Peyer's patch (tissue), 4 donors: ENCODE measurements at places on chromosomes 7 and 10. TPM values are rescaled to one million over a fixed set of nuclear protein-coding genes. Genes with fewer than 3 reads are reported as not detected.

GRCh38 chr7:124996778-124997177, 67.2 kb upstream of the POT1 start:
- no peak overlapping the region for H3K27ac ChIP-seq
- no peaks in the 10 kb centered on the region for H3K36me3 ChIP-seq
- no peak for DNase-seq
- H3K4me1 ChIP-seq = no peaks in the 10 kb centered on the region
- H3K27me3 ChIP-seq = no peaks in the 10 kb centered on the region

Gene CYP26C1
- total RNA-seq = not detected

Gene DOCK4
- 14.5 TPM for total RNA-seq

DNA sequence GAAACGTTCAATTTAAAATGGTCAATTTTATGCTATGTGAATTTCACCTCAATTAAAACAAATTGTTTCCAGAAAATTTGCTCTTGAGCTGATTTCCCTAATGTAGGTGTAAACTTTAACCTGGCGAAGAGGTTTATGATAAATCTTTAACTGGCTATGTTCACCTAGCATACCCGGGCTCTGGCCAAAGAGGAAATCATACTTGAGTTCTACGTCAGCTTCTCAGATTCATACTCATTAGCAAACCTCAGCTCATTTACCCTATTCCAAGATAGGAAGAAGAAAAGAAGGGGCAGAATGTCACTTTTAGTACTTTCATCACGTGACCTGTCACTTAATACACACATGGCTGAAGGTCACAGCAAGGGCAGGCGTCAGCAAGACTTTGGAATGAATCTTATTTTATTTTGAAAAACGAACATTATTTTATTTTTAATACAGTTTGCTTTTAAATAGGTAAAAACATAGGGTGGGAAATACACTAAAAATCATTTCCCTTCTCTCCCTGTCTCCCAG, 97.0 kb downstream of the ABLIM1 start:
- no peak for DNase-seq
- H3K36me3 ChIP-seq = no peaks in the 10 kb centered on the region
- no peak overlapping the region for H3K4me3 ChIP-seq
- no peaks in the 10 kb centered on the region for H3K4me1 ChIP-seq
- no peaks in the 10 kb centered on the region for H3K27me3 ChIP-seq
- H3K27ac ChIP-seq = no peak overlapping the region

GRCh38 chr7:45569290-45569685, 4.9 kb upstream of the ADCY1 start:
- DNase-seq = no peak
- H3K4me3 ChIP-seq = no peak overlapping the region
- no peak overlapping the region for H3K27ac ChIP-seq

- H3K36me3 ChIP-seq = no peaks in the 10 kb centered on the region
- H3K27ac ChIP-seq = peak overlapping the region; percentile 68
- no peak overlapping the region for H3K4me3 ChIP-seq
- DNase-seq = no peak
- no peaks in the 10 kb centered on the region for H3K27me3 ChIP-seq
- H3K4me1 ChIP-seq = no peaks in the 10 kb centered on the region
These were observed 13.9 kb upstream of the FAM20C start for GRCh38 chr7:178444-178843.

Gene OPN1SW
- total RNA-seq = not detected

- H3K27me3 ChIP-seq = no peaks in the 10 kb centered on the region
- no peaks in the 10 kb centered on the region for H3K4me1 ChIP-seq
- no peaks in the 10 kb centered on the region for H3K36me3 ChIP-seq
- no peak overlapping the region for H3K27ac ChIP-seq
- DNase-seq = no peak
These were observed 655.0 kb upstream of the ADARB2 start for GRCh38 chr10:2392145-2392812.

Gene SPDYE16
- 1.7 TPM for total RNA-seq

Gene ZNF722
- not detected for total RNA-seq

- no peak overlapping the region for H3K27ac ChIP-seq
- H3K27me3 ChIP-seq = no peaks in the 10 kb centered on the region
- no peak for DNase-seq
- H3K36me3 ChIP-seq = no peaks in the 10 kb centered on the region
- no peak overlapping the region for H3K4me3 ChIP-seq
These were observed 107.3 kb downstream of the AHR start for GRCh38 chr7:17405786-17406185.

Gene OR2A7
- total RNA-seq = 34.3 TPM

Gene SPDYE2
- total RNA-seq = not detected

GRCh38 chr7:50645186-50645585, 80.0 kb upstream of the DDC start:
- no peaks in the 10 kb centered on the region for H3K27me3 ChIP-seq
- no peak overlapping the region for H3K4me3 ChIP-seq
- no peaks in the 10 kb centered on the region for H3K36me3 ChIP-seq
- no peak for DNase-seq
- H3K27ac ChIP-seq = no peak overlapping the region

Gene CNPY1
- not detected for total RNA-seq

DNA sequence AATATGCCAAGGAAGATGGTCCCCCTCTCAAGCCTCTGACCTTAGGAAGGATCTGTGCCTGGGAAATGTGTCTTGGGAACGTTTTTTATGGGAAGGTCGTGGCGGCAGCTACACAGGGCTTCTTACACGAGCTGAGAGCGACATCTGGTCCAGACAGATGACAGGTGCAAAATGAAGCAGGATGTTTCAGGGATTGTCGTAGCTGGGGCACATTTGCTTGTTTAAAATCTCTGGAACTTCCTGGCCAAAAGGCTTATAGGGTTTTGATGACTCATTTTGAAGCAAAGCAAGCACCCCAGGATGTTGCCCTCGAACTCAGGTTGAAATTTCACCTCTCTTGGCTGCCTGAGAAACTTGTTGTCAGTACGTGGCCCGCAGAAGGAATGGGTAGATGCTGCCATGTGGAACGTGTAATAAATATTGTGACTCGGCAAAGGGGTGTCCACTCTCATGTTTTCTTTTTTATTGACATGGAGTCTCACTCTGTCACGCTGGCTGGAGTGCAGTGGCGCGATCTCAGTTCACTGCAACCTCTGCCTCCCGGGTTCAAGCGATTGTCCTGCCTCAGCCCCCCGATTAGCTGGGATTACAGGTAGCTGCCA, 117.5 kb downstream of the CAMK1D start:
- DNase-seq = no peak
- no peaks in the 10 kb centered on the region for H3K36me3 ChIP-seq
- H3K4me1 ChIP-seq = no peaks in the 10 kb centered on the region
- H3K4me3 ChIP-seq = no peak overlapping the region

DNA sequence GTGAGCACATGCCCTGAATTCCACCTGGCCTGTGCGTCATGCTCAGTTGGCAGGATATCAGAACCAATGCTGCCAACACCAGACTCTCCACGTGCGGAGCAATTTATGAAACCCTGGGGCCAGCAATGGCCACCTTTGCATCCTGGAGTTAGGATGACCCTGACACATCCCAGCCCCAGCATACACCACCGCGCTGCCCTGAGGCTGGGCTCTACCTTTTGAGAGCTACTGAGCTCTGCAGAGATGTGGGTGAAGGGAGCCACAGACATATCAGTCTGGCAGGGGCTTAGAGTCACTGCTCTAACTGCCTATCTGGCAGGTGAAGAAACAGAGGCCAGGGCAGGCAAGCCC, 41.9 kb downstream of the SYPL1 start:
- H3K27ac ChIP-seq = peak overlapping the region; percentile 90
- H3K27me3 ChIP-seq = no peaks in the 10 kb centered on the region
- H3K4me1 ChIP-seq = peaks cover 17% of the 10 kb centered on the region
- no peak overlapping the region for H3K4me3 ChIP-seq
- H3K36me3 ChIP-seq = no peaks in the 10 kb centered on the region

- DNase-seq = peak; percentile 47
- no peaks in the 10 kb centered on the region for H3K27me3 ChIP-seq
- H3K36me3 ChIP-seq = no peaks in the 10 kb centered on the region
- no peaks in the 10 kb centered on the region for H3K4me1 ChIP-seq
- no peak overlapping the region for H3K4me3 ChIP-seq
These were observed 33.0 kb downstream of the ORC5 start for GRCh38 chr7:104174798-104175197.

DNA sequence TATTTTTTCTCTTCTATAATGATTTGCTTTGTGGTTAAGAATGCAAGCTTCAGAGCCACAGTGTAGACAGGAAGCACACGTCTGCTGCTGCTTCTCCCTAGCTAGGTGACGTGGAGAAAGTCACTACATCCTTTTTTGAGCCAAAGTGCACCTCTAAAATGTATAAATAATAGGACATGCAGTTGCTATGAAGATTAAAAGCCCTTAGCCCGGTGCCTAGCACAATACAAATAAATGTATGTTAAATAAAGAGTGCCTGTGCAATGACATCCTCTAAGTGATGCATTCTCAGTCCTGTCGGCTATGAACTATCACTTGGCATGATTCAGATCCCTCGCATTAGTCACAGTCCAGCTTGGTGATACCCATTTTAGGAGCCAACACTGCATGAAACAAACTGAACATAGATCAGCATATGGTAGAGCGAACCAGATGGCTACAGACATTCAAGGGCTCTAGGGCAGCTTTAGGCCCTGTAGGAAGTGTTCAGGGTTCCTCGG, 4.8 kb upstream of the TRDMT1 start:
- H3K4me3 ChIP-seq = no peak overlapping the region
- H3K27me3 ChIP-seq = no peaks in the 10 kb centered on the region
- no peaks in the 10 kb centered on the region for H3K4me1 ChIP-seq
- H3K36me3 ChIP-seq = no peaks in the 10 kb centered on the region
- no peak for DNase-seq

GRCh38 chr7:141360416-141360760, 190.8 kb upstream of the AGK start:
- no peaks in the 10 kb centered on the region for H3K36me3 ChIP-seq
- H3K4me1 ChIP-seq = no peaks in the 10 kb centered on the region
- no peak overlapping the region for H3K27ac ChIP-seq

- no peak overlapping the region for H3K27ac ChIP-seq
- peaks cover 7% of the 10 kb centered on the region for H3K4me1 ChIP-seq
- peak; percentile 87 for DNase-seq
- no peaks in the 10 kb centered on the region for H3K27me3 ChIP-seq
These were observed 31.4 kb upstream of the NPVF start for GRCh38 chr7:25259487-25260243.

- H3K4me3 ChIP-seq = no peak overlapping the region
- no peaks in the 10 kb centered on the region for H3K27me3 ChIP-seq
- DNase-seq = no peak
- no peak overlapping the region for H3K27ac ChIP-seq
These were observed 10.6 kb downstream of the OR2F1 start for GRCh38 chr7:143965280-143965679.

Gene CNNM2
- total RNA-seq = 18.1 TPM

Gene NPFFR1
- not detected for total RNA-seq

- no peaks in the 10 kb centered on the region for H3K36me3 ChIP-seq
- H3K4me1 ChIP-seq = no peaks in the 10 kb centered on the region
- H3K4me3 ChIP-seq = peak overlapping the region; percentile 90
- H3K27me3 ChIP-seq = no peaks in the 10 kb centered on the region
- DNase-seq = peak; percentile 87
These were observed 656 bp upstream of the CNNM2 start for GRCh38 chr10:102917314-102917961.

Gene ASB13
- total RNA-seq = 60.5 TPM

DNA sequence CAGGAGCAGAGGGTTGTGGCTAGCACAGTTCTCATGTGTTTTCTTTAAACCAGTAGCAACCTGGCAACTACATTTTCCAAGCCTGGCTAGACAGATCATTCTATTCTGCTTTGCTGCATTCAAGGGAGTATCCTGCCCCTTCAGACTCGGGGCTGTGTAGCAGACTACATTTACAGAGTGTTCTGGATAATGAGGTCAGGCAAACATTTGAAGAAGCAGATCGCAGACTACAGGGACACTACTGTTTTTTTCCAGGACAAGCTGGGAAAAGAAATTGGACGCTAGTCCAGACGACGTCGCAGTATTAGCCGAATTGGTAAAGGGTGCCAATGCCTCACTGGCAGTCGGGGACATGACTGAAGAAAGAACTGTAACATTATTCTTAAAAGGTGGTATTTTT, 61.0 kb upstream of the PAPSS2 start:
- H3K4me1 ChIP-seq = no peaks in the 10 kb centered on the region
- H3K4me3 ChIP-seq = no peak overlapping the region
- no peaks in the 10 kb centered on the region for H3K27me3 ChIP-seq
- no peak for DNase-seq
- no peak overlapping the region for H3K27ac ChIP-seq
- H3K36me3 ChIP-seq = no peaks in the 10 kb centered on the region

DNA sequence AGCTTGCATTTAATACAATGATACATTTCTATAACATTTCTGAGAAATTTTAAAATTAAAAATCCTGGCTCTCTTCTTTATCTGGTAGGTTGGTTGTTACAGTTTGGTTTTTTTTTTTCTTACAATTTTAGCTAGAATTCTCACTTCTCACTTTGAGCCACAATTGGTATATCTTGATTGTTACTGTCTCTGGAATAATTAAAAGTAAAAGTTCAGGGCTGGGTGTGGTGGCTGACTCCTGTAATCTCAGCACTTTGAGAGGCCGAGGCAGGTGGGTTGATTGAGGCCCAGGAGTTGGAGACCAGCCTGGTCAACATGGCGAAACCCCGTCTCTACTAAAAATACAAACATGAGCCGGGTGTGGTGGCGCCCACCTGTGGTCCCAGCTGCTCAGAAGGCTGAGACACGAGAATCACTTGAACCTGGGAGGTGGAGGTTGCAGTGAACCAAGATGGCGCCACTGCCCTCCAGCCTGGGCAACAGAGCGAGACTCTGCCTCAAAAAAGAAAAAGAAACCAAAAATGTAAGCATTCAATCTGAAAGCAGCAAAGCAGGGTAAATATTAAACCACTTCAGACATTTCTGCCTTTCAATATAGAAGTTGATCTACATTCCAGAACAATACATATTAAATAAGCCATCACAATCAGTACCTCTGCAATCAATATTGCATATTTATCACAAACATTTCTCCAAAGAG, 88.6 kb upstream of the PFKP start:
- H3K36me3 ChIP-seq = no peaks in the 10 kb centered on the region
- H3K4me1 ChIP-seq = no peaks in the 10 kb centered on the region
- DNase-seq = no peak
- H3K27ac ChIP-seq = no peak overlapping the region
- H3K4me3 ChIP-seq = no peak overlapping the region
- H3K27me3 ChIP-seq = no peaks in the 10 kb centered on the region

DNA sequence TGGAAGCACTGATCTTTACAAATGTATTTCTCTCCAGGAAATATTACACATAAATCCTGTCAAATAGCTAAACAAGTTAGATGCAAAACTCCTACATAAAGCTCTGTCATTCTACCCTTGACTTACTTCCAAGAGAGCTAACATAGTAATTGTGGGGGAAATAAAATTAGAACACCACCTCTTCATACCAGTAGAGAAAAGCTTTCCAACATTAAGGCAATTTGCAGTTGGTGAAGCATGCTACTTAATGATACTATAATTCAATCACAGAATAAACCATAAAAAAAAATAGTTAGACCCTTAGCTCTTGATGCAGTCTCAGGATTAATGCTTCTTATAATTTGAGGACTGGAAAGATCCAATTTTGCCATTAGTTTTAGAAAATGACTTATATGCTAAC, 35.2 kb downstream of the SEMA3A start:
- H3K4me3 ChIP-seq = no peak overlapping the region
- H3K4me1 ChIP-seq = no peaks in the 10 kb centered on the region
- H3K36me3 ChIP-seq = no peaks in the 10 kb centered on the region
- DNase-seq = no peak

- no peaks in the 10 kb centered on the region for H3K27me3 ChIP-seq
- H3K36me3 ChIP-seq = no peaks in the 10 kb centered on the region
- no peak overlapping the region for H3K4me3 ChIP-seq
- H3K27ac ChIP-seq = no peak overlapping the region
- H3K4me1 ChIP-seq = no peaks in the 10 kb centered on the region
These were observed 99.0 kb upstream of the MAGI2 start for GRCh38 chr7:79552463-79552862.
